ENCODE measurements at places on chromosomes 12 and 14.
A peak's percentile ranks its signal among the peaks of the same experiment; 100 is the strongest.

DNA sequence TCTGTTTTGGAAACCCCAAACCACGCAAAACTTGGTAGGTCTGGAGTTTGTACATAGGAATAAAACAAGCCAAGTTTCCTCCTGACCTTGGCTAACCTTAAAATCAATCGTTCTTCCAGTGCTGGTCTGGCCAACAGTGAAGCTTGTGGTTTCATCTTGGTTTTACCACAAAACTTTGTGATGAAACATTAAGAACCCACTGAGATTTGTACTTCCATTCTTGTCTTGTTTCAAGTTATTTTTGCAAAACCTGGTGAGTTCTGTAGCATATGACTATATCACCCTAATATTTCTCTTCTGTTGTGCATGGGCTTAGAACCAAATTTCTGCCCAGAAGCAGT lies 26.4 kb downstream of the SIX1 start:
- DNase-seq: no peak

- no peak for DNase-seq
Observed at GRCh38 chr14:42437809-42438208, 831.1 kb downstream of the LRFN5 start.

- DNase-seq: no peak
Observed at GRCh38 chr12:67918441-67918840, 70.8 kb upstream of the IFNG-AS1 start.

DNA sequence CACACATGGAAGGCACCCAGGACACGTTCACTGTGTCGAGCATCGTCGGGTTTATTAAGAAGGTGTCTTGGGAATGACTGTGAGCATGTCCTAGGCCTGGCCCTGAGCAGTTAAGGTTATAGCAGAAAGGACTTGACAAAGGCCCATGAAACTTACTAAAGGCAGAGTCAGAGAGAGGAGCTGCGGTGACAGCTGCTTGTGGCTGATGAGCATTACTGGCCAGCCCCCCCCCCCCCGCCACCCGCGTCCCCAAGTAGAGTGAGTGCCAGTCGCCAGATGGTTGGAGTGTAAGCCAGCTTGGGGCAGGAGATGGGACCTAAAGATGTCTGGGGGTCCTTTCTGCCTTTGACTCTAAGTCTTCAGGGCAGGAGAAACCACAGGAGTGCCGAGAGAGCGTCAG lies 169.9 kb downstream of the TSPAN9 start:
- no peak for DNase-seq

- no peak for DNase-seq
Observed at GRCh38 chr12:113244478-113244958, 23.3 kb downstream of the TPCN1 start.

DNA sequence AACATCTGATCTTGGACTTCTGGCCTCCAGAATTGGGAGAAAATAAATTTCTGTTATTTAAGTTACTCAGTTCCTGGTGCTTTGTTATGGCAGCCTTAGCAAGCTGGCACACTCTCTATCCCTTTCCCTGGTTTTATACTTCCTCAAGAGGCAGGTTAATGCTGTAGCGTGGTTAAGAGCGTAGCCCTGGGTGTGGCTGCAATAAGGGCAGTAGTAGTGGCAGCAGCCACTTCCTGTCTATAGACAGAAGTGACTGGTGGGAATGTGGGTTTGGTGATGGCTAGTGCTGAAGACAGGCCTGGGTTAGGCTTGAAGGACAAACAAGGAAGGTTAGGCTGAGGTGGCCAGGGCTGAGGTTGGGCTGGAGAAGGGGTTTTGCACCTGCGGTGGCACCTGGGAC lies 3.6 kb upstream of the LGALS3 start:
- no peak for DNase-seq

GRCh38 chr12:42196723-42197603 lies 41.1 kb downstream of the YAF2 start:
- no peak for DNase-seq

GRCh38 chr12:75759842-75760572 lies 248.6 kb upstream of the KRR1 start:
- DNase-seq: no peak

DNA sequence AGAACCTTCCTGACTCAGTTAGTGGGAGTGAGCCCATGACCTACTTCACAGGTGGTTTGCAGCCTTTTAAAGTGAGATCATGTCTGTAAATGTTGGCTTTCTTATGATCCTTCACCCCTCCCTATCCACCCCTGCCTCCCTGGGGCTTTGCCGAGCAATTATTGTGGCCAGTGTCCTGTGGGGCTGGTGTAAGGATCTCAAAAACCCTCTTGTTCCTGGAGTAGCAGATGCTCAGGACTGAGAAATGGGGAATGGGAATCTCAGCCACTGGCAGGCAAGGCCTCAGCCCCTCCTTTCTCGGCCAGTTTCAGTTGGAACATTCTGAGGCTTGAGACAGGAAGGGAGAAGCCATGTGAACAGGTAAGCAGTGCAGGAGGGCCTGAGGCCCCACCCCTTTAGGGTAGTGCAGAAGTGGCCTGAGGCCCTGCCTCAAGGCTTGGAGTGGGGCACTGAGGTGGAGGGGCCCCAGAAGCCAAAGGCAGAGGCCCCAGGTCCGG lies 53.8 kb downstream of the PLEKHG3 start:
- peak; percentile 36 for DNase-seq

DNA sequence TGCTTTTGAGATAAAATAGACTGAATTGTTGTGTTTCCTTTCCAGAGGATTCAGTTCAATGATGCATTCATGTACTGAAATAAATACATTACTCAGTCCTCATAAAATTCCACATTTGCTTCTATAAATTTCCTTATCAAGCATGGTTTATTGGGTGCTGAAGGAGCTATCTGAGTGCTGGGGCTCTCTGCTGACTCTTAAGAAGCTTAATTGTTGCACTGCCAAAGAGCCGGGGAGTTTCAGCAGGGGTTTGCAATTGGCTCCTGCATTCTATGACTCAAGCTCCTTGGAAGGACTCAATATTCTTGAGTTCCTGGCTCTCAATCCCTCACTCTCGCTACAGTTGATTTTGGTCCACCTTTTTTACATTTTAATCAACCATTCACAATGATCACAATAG lies 69.8 kb upstream of the PYGL start:
- DNase-seq: no peak

DNA sequence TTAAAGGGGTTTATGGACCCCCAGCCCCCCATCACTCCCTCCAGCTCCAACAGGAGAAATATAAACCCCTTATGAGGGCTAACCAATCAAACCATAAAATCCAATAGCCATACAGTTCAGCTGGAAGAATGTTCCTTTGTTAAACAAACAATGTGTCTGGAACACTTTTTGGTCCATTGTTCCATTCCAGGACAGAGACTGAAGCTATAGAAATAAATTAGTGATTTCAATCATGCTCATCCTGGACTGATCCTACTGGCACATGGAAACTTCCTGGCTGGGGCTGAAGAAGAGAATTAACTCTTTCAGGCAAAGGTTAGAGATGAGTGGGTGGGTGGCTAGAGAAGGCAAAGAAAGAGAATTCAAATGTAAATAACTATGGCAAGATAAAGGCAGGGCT lies 63.4 kb downstream of the ANO2 start:
- no peak for DNase-seq

- DNase-seq: no peak
Observed at GRCh38 chr12:50747817-50748216, 16.1 kb upstream of the ATF1 start.

GRCh38 chr14:104588066-104588857 lies 8.7 kb downstream of the C14orf180 start:
- no peak for DNase-seq

- no peak for DNase-seq
Observed at GRCh38 chr12:124551268-124552144, 15.9 kb downstream of the NCOR2 start.

DNA sequence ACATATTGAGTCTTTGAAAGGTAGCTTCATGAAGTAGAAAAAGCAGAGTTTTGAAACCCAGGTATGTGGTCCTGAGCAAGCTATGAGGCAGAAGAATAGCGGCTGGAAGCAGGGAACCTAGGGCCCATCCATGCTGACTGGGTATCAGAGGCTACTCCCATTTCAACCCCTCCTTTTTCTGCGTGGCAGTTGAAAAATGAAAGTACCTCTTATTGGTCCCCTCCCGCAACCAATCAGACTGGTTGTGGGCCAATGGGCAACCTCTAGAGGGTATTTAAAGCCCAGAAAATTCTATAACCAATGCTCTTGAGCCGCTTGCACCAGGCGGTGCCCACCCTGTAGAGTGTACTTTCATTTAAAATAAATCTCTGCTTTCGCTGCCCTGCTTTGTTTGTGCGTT lies 1.6 kb upstream of the SNRPF start:
- no peak for DNase-seq

GRCh38 chr14:68325267-68325807 lies 467.5 kb downstream of the ZFP36L1 start:
- DNase-seq: no peak

DNA sequence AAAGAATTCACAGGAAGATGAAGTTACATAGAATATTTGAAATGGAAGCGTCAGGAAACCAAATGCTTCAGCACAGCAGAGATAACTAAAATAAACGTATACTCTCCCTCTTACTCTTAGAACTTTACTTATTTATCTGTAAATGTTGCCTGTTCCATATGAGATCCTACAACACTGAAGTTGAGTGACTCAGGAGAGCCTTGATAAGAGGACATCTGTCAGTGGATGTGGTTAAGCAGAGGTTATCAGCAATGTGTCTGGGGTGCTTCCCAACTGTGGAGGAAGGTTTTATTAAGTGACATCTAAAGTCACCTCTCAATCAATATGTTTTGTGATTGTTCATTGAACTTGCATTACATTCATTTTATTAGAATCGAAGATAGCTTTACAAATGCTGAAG lies 81.9 kb downstream of the NEDD1 start:
- no peak for DNase-seq

DNA sequence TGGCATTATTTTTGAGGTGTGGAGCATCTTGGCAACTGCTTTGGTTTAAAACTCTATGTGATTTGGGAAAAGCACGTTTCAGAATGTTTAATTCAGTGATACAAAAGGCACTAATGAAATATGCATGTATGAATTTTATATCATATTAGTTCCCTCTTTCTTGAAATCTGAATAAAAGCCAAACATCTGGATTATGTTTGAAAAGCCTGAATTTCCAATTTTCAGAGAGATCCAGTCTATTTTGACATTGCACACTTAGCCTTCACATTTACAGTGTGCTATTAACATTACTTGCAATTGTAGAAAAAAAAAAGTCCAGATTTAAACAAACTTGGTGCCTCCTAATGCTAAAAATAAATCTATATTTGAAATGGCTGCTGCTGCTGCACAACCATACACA lies 219.1 kb upstream of the NPAS3 start:
- no peak for DNase-seq

- DNase-seq: peak; percentile 39
Observed at GRCh38 chr14:74217672-74218448, 21.4 kb upstream of the VSX2 start.

All from effector memory CD4-positive, alpha-beta T cell (primary cell).